ENCODE measurements at places on chromosomes 3 and 15.
A peak's percentile ranks its signal among the peaks of the same experiment; 100 is the strongest.

- DNase-seq, result no peak
These were observed 44.1 kb upstream of the CMTM7 start for GRCh38 chr3:32347343-32348125.

- DNase-seq, result no peak
These were observed 79.0 kb upstream of the CDV3 start for GRCh38 chr3:133494469-133494868.

DNA sequence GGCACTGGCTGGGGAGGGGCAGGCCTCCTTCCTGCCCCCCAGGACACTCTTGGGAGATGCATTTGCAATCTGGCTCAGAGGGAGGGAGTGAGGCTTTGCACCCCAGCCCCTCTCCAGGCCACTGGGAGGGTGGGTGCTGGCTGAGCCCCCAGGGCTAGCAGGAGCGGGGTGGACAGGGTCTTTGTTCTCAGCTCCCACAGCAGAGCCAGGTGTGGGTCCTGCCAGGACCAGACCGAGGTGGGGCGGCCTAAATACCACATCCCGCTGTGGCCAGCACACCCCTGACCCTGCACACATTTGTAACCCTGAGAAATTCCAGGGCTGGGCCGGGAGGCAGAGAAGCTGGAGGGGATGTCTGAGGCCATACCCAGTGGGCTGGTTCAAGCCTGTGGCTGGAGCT lies 41.0 kb downstream of the STARD5 start:
- DNase-seq, result no peak

- no peak for DNase-seq
These were observed 57.0 kb downstream of the ISL2 start for GRCh38 chr15:76393614-76394013.

- DNase-seq, result no peak
These were observed 7.5 kb upstream of the ST6GAL1 start for GRCh38 chr3:186922790-186923189.

DNA sequence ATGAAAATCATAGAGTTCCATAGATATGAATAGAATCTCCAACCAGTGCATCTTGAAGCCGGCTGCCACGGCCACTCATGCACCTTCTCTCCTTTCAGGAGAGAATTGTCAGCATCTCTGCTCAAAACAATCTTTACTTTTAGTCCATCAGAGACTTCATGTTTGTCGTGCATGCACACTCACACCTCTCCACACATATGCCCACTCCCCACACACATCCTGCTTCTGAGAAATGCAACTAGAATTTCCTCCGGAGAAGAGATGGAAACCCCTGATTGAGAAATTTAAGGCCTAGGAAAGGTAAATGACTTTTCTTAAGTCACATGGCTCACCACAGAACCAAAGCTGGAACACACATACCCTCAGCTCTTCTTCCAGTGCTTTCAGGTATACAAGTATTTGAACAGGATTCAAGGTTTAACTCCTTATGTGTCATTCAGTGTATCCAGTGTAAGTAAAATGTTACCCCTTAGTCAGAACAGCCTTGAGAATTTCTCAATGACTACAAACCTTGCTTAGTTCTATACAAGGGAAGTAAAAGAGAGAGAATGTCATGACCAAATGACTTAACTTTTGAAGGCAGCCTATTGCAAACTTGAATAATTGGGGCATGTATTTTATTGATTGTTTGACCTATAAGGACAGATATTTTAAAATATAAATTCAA lies 69.1 kb upstream of the TSEN2 start:
- peak; percentile 13 for DNase-seq

- DNase-seq, result no peak
These were observed 56.3 kb downstream of the TNFAIP8L3 start for GRCh38 chr15:51038162-51038973.

GRCh38 chr3:133717424-133717823 lies 28.8 kb upstream of the TF start:
- DNase-seq, result no peak

DNA sequence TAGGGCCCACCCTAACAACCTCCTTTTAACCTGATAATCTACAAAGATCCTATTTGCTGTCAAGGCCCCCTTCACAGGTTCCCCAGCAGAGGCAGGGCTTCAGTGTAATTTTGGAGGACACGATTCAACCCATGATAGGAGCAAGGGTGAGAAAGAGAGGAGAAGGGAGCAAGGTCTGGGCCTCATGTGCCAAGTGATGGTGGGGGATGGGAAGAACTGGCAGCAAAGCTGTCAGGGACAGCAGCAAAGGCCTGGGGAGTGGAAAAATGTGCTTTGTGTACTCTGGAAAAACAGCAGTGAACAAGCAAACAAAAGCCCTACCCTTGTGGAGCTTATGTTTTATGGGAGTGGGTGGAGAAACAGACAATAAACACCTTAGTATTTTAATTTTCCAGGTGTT lies 2.7 kb upstream of the GALNT15 start:
- DNase-seq, result no peak

GRCh38 chr3:153291059-153291685 lies 129.1 kb downstream of the RAP2B start:
- peak; percentile 22 for DNase-seq

DNA sequence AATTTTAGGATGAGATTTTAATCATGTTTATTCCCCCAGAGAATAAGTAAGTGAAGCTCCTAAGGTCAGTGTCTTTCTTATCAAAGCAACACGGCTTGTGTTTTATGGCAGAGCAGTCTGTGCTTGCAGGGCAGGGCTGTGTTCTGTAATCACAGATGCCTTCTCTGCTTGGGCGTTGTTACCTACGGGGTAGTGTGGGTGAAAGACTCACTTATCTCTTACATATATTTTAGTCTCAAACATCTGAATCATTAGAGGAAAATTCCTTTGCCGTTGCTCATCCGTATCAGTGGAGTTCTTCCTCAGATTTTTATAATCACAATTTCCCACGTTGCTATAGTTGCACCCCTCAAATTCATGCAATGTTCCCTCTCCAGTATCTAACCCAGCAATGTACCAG lies 271.7 kb upstream of the MEIS2 start:
- DNase-seq, result no peak

DNA sequence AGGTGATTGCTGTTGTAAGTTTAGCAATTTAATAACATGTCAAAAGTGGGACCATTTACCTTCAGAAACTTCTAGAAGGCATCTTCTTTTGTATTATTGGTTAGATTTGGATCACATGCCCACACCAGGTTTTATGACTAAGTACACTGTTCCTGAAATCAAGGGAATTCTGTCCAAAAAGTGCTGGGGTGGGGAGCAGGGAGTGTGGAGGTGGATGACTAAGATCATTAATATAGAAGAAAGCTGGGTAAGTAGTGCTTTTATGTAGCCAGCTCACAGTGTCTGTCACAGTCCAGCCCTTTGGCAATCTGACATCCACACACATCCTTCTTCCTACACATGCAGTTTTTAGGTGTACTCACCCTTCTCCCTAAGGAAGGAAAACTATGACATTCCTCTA lies 120.0 kb downstream of the TMCO5A start:
- no peak for DNase-seq

DNA sequence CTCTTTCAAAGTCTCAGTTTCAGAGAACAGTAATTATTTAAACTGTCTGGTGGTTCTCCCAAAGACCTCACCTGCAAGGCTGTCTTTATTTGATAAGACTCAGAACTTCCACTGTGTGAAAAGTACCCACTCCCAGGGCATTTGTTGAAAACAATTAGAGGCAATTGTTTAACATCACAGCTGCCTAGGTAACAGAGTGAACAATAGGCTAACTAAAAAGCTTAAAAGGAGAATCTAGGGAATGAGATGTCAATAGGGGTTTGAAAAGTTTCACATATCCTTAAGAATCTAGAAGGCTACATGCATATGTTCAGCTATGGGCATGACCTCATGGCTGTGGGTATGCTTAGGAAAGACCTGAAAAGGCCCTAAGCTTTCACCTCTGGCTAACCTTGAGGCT lies 2.9 kb upstream of the STRIT1 start:
- DNase-seq, result no peak

GRCh38 chr3:66572938-66573710 lies 72.3 kb upstream of the LRIG1 start:
- no peak for DNase-seq

DNA sequence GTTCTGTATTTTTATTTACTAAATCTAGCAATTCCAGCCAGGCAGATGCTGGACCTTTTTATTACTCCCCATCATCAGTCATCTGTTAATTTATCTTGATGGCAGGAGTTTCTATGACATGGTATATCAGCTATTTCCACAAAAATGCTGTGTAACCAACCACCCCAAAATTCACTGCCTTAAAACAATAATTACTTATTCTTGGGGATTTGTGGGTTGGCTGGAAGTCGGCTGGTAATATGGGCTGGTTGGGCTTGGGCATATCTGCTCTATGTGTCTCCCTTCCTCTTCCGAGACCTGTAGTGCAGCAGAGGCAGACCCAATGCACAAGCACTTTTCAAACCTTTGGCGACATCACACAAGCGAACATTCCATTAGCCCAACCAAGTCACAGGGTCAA lies 92.1 kb upstream of the UBE2E1 start:
- no peak for DNase-seq

DNA sequence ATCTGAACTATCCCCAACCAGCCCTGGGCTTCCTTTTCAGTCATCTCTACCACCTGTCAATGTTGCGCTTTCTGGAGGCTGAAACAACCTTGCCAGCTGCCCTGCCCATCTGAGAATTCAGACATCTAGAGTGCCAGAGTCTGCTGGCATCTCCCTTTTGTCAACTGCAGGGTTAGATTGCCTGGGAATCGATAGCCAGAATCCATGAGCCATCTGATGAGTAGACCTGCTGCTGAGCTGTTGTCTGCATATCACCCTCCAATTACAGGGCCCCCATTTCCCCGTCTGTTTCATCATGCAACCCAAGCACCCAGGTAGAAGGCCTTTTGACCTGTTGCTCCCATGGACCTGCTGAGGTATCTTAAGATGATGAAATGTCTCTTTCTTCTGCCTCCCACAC lies 280.1 kb downstream of the EPHB1 start:
- DNase-seq, result no peak

DNA sequence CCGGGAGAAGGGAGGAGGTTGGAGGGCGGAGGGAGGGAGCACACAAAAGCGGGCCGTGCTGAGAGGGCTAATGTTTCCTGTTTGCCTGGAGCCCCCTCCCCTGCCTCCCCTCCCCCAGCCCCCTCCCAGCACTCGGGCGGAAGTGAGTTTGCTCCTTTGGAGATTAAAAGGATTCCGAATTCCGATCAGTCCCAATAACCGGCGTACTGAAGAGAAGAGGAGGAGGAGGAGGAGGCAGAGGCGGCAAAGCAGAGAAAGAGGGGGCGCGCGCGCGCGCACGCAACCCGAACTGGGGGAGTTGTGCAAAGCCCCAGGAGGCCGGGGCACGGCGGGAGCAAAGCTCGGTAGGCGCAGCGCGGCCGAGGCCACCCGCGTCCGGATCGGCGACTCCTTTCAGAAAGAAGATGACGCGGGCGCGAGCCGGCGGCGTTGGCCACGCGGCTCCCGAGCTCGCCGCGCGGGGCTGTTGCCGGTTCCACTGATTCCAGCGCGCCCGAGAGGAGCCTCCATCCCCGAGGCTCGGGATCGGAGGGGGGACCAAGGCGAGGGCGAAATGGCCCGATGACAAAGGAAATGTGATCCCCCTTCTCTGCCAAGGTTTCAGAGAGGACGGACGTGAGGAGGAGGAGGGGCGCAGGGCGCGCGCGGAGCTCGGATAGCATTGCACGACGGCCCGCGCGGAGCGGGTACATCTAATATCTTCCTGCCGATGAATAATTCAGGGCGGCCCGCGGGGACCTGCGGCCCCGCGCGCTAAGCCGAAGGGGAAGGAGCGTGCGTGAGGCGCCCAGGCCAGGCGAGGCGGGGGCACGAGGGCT lies 1.1 kb upstream of the TRIM71 start:
- DNase-seq, result no peak

DNA sequence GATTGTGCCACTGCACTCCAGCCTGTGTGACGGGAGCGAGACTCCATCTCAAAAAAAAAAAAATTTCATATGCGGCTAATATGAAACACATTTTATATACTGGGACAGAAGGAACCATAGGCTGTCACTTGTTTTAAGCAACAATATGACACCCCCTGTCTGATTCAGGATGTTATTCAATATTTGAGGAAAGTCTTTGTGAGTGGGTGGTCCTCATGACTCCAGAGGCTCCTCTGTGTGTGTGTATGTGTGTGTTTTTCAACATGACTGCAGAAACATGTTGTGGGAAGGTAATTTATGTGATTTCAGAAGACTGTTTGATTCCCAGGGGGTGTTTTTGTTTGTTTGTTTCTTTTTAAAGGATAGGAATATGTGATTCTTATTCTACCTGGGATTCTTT lies 32.8 kb downstream of the MAP2K1 start:
- DNase-seq, result no peak

DNA sequence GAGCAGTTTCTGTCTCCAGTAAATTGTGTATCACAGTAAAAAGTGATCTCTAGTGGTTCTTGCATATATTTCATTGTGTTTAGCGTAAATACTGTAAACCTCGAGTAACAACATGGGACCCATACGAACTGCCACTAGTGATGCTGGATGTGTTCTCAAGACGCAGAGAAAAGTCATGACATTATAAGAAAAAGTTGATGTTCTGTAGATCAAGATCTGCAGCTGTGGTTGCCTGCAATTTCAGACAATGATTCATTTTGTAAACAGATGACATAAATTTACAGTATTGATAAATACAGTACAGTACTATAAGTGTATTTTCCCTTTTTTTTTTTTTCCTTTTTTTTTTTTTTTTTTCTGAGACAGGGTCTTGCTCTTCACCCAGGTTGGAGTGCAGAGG lies 100.1 kb downstream of the DPH6 start:
- no peak for DNase-seq

- DNase-seq, result no peak
These were observed 7.7 kb downstream of the SERP1 start for GRCh38 chr3:150538324-150539208.

GRCh38 chr3:64501298-64501906 lies 186.4 kb downstream of the ADAMTS9 start:
- no peak for DNase-seq

DNA sequence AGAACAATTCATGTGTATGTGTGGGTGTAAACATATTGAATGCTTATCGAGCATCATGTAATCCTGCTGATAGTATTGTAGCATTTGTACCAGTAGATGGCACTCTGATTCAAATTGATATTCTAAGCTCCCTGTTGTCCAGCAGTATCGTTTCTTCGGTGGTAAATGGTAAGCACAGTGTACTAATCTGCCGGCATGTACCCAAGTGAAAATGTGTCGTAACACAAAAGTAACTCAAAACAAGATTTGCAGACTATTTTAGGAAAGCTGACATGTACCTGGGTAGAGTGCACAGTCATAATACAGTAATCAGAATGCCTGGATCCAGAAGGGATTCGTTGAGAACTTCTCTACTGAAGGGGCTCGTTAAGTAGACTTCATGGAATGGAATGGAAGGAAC lies 31.7 kb upstream of the MNS1 start:
- DNase-seq, result peak; percentile 59

All from activated CD4-positive, alpha-beta T cell treated with anti-CD3 and anti-CD28 coated beads, Interleukin-2, Interleukin-4, amounts not matched to agents 100 ng/mL and 50 ng/mL, durations not matched to agents 16 hours and 8 hours (primary cell).